ENCODE measurements at places on chromosomes 6 and 20.

DNA sequence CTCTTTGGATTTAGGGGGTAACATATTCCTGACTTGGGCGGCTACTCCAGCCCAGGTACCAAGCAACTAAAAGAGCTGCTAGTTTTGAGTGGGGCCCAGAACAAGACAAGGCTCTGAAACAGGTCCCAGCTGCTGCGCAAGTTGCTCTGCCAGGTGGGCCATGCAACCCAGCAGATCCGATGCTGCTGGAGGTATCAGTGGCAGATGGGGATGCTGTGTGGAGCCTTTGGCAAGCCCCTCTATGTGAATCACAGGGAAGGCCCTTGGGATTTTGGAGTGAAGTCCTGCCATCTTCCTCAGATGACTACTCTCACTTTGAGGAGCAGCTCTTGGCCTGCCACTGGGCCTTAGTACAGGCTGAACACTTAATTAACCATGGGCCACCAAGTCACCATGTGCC lies 43.7 kb upstream of the VSX1 start:
- DNase-seq, result no peak

DNA sequence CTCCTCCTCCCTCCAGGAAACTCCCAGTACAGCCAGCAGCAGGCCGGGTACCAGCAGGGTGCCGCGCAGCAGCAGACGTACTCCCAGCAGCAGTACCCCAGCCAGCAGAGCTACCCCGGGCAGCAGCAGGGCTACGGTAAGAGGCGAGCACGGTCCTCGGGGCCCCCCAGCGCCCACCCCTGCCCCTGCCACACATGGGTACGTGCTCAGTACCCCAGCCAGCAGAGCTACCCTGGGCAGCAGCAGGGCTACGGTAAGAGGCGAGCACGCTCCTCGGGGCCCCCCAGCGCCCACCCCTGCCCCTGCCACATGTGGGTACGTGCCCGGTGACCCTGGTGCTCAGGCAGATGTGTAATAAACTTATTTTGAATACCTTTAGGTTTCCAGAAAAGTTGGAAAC lies 10.2 kb upstream of the MTG2 start:
- no peak for DNase-seq

DNA sequence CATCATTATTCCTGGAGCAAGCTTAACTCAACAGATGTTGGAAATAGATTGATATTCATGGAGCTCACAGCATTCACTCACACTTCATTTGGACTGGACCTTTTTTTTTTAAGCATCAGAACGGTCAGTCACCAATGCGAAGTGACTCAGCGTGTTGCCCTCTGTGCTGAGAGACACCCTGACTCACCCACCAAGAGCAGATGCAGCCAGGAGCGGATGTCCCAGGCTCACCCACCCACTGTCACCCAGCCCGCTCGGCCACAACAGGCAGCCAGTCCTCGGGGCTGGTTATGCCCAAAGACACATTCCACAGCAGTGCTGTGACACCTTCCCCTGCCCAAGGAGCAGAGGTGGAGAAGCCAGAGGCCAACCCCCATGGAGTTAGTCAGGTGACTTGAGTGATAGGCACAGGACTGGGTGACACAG lies 15.7 kb downstream of the RNASET2 start:
- no peak for DNase-seq

DNA sequence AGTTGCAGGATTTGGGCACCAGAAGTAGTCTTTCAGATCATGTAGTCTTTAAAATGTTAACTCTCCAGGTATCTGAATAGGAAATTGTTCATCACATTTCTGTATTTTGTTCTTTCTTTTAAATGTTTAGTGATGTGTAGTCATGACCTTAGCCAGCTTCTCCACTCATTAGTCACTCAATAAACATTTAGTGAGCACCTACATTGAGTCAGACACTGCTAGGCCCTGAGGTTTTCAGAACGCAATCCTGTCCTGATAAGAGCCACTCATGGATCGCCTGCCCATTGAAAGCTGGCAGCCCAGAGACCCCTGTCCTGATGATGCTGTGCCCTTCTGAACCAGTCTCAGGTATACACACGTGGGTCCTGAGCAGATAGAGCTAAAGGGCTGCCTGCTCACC lies 163.4 kb upstream of the HEY2 start:
- DNase-seq, result no peak

GRCh38 chr6:139271056-139271455 lies 20.7 kb downstream of the TXLNB start:
- DNase-seq, result no peak

DNA sequence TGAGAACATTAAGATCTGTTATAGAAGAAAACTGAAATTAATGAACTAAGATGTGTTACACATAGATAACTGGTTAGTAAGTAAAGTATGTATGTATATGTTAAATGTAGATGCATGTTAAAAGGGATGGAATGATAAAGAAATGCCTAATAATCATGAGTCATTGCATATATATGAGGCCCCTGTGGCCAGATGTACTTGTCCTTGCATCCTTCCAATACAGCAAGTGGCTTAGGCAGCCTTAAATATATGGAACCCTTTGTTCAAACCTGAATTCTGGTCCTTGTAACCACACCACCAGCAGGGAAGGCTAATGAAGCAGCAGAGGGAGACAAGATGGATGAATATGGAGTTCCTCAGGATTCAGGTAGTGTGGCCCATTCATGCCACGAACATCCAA lies 9.8 kb upstream of the AKAP7 start:
- DNase-seq, result no peak

DNA sequence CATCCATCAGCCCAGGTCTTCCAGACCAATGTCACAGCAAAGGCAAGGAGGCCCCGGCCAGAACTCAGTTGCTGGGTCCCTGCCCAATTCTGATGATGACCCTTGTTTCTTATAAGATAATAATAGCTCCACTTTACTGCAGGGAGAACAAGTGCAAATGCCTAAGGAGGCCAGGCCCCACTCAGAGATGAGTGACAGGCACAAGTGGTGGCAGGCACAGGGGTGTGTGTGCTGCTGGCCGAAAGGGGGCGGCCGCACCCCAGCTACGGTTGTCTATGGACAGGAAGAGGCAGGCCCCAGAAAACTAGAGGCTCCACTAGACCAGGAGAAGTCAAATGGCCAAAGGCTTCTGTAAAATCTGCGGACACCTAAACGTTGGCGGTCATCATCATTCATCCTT lies 28.6 kb downstream of the GNAS-AS1 start:
- DNase-seq, result no peak

- no peak for DNase-seq
Measured at GRCh38 chr6:45558858-45559257, 181.1 kb upstream of the SUPT3H start.

DNA sequence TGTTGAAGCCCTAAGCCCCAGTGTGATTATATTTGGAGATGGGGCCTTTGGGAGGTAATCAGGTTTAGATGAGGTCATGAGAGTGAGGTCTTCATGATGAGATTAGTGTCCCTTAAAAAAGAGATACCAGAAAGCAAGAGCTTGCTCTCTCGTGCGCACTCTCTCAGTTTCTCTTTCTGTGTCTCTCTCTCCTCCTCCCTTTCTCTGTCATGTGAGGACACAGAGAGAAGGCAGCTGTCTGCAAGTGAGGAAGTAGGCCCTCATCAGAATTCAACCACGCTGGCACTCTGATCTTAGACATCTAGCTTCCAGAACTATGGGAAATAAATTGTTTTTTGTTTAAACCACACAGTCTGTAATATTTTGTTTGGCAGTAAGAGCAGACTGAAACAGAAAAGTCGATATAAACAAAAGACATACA lies 180.5 kb downstream of the IBTK start:
- DNase-seq, result no peak

GRCh38 chr20:52805843-52806242 lies 166.3 kb upstream of the TSHZ2 start:
- no peak for DNase-seq

- DNase-seq, result no peak
Measured at GRCh38 chr6:36641543-36641942, 37.0 kb upstream of the CDKN1A start.

All from activated T-helper 1 cell treated with anti-CD3 and anti-CD28 coated beads, Interleukin-2, amount 50 U/mL, for 16 hours (primary cell).